ENCODE measurements at places on chromosomes 4 and X.

DNA sequence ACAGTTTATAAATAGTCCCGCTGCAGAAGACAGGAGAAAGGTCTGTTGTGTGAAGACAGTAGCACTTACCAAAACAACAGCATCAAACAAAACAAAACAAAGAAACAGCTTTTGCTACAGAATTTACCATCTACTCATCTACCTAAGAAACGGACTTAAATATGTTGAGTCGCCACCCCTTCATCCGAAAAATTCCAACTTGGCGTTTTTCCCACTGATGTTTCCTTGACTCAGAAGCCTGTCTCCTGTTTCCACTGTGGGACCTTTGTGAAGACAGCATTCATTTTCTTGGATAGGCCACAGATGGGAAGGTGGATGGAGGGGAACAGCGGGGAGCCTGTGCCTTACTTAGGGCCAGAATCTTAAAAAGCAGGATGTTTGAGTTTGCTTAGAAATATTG lies 1.3 kb upstream of the ITM2A start:
- no peak for DNase-seq

- no peak for DNase-seq
Observed at GRCh38 chr4:119238068-119238722, 25.7 kb downstream of the USP53 start.

GRCh38 chr4:168218645-168219044 lies 99.9 kb downstream of the DDX60 start:
- DNase-seq, result no peak

GRCh38 chrX:68749426-68749825 lies 79.4 kb upstream of the EFNB1 start:
- DNase-seq, result no peak

GRCh38 chrX:17590892-17591740 lies 146.2 kb upstream of the SCML1 start:
- no peak for DNase-seq

- no peak for DNase-seq
Observed at GRCh38 chr4:140809676-140810075, 53.5 kb upstream of the TBC1D9 start.

- DNase-seq, result peak; percentile 65
Observed at GRCh38 chrX:48508400-48509244, at the start of gene PORCN. Gene PORCN (plus strand): TSS chrX:48508992. CDS start chrX:48509821, 829 bp downstream.

DNA sequence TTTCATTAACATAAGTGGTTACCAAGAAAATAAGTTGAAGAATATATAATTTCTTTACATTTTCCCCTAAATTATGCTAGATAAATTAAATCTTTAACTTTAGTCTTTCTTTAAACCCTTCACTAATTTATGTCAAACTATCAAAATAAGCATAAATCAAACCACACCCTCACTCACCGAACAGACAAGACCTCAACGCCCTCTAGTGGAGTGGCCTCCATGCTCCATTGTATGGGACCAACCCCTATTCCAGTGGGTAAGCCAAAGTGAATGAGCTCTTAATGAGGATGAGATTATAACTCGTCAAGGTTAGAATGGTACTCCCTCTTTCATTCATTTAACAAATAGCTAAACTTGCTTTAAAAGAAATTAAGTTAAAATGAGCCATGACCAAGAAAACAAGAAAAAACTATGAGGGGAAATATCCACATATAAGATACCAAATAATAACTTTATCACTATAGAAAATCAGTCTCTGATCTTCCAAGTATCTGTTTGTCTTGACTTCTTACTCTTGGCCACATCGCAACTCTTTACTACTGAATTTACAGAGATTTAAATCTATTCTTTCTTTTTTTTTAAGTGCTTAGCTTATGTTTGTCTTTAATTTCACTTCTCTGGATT lies 15.6 kb upstream of the BBS12 start:
- DNase-seq, result peak; percentile 48

GRCh38 chr4:106909486-106910188 lies 126.5 kb downstream of the DKK2 start:
- DNase-seq, result no peak

DNA sequence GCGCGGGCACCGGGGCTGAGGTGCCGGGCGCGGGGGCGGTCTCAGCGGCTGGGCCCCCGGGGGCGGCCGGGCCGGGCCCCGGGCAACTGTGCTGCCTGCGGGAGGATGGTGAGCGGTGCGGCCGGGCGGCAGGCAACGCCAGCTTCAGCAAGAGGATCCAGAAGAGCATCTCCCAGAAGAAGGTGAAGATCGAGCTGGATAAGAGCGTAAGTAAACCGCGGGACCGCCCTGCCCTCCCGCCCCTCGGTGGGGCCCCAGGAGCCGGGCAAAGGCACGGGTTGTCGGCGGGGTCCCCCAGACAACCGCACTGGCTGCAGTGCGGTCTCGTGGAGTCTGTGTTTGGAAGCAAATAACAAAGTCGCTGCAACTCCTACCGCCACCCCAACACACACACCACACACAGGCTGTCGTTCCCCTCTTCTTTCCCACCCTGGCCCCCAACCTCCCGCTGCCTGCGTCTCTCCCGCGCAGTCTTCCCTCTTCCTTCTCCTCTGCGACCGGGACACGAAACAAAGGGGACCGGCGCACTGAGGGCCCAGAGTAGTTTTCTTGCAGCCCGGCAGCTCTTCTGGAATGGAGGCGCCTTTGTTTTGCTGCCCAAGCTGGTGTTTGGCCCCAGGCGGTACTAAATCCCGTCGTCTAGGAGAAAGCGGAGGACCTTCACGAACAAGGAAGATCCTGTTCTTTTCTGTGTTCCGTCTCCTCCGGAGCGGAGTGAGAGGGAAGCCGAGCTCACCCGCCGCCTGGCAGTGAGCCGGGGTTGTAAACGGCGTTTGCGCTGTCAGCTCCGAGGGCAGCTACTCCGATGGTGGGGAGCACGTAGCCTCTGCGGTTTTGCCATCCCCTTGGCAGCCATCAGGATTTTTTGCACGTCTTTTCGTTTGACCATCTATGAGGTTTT lies 788 bp downstream of the SAP30 start:
- peak; percentile 6 for DNase-seq

DNA sequence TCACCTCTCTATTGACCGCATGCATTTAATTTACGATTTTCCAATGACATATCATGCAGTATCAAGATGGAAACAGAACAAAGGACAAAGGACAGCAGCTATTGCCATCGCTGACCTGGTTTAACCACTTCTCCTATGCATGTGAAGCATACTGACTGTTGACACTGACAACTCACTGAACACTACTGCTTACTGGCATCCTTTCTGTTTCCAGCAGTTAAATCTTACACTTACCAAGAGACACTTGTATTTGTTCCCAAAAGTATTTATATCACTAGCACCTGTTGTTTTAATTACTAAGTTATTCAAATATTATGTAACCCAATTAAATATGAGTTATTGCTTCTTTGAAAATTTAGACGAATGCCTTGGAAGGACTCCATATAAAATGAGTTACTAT lies 176.7 kb downstream of the PDGFC start:
- DNase-seq, result no peak

All from activated gamma-delta T cell treated with anti-CD3 and anti-CD28 coated beads, Interleukin-2, amount 50 U/mL, for 16 hours (primary cell).